Fibroblast of skin of right quadriceps (primary cell): ENCODE measurements at places on chromosomes 7 and 10.

- no peak for DNase-seq
Measured at GRCh38 chr7:144821067-144821466, 14.8 kb downstream of the TPK1 start.

DNA sequence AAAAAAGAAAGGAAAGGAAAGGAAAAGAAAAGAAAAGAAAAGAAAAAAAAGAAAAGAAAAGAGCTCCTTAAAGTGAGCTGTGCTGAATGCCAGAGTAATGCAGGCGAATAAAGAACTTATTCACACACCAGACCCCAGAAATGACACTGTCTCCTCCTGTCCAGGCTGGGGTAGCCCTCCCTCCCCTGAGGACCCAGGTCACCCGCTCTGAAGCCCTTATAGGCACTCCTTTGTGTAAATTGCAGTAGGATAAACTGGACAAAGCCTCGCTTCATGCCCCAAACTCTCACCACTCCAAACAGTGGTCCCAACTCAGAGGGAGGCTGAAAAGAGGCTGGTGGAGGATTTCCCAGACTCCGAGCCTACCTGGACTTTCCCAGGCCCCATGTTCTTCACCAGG lies 46.3 kb downstream of the PKD1L1 start:
- DNase-seq = no peak

DNA sequence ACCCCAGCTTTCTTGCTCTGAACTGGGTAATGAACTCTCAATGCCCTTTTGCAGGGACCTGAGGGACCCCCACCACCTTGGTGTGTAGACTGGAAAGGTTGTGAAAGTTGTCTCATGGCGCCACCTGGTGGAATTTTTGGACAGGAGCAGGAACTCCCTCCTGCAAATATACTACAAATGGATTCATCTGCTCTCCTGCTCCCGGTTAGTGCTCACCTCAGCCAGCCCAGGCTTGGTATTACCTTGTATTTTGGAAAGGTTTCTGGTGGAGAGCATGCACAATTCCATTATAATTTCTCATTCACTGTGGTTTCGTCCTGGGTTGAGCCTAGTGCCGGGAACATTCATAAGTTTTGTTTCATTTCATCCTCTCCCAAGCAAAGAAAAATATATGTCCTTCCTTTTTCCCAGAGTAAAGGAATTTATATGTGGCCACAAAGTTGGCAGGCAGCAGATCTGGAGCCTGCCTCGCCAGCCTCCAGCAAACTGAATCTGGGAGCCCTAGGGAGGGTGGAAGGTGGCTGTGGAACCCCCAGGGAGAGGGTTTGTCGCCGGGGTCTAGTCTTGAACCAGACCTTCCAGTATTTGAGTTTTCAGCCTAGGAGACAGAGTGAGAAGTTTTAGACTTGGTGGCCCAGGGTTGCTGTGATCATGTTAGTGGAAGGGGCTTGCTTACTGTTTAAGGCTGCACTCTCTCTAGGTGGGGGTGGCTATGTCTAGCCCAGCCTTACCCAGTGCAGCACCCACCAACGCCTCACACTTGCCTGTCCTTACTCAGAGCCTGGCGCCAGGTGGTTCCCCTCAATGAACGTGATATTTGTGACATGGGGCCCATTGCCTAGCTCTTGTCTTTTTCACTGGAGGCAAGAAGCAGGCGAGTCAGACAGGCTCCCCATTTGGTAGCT lies 9.5 kb downstream of the FAM241B start:
- peak; percentile 47 for DNase-seq

DNA sequence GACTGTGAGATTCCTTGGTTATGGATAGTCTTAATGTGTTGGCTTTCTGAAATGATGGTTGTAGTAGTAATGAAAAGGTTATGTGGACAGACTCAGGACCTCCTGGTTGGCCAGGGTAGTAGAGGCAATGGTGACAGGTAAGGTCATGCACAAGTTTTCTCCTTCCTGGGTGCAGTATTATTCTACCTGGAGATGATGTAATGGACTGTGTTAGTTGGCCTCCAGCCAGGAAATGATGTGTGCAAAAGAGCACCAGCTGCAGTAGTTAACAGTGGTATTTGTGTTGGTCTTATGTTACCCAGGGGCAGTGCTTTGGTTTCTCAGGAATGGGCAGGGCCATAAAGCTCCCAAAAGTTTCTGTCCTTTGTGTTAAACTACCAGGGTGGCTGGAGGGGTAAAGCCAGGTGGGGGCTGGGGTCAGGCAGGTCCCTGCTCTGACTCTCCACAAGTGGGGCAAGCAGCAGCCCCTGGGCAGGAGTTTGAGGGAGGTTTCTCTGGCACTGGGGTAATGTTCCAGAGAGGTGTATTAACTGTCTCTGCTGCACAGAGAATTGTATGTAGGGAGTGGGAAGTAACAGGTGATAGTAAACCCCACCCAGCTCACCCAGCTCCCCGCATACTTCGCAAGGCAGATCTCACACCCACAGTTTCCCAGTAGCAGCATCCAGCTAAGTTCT lies 36.3 kb downstream of the GPR22 start:
- no peak for DNase-seq

DNA sequence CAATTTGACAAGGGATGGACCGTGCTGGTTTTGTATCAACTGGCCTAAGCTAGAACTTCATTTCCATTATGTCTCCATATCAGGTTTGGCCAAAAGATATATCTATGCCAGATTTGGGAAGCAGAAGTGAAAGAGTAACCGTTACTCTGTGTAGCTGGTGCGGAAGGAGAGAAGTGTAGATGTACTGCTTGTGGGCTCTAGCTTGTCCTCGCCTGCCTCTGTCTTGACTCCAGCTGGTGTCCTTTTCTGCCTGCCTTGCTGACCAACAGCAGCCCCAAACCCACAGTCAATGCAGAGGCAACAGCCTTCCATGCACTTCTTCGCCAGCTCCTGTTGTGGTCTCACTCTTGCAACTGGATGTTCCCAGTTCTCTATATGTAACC lies 128.5 kb downstream of the KIF20B start:
- DNase-seq = no peak

- no peak for DNase-seq
Measured at GRCh38 chr10:6888434-6888833, 308.4 kb upstream of the PRKCQ start.

- DNase-seq = peak; percentile 13
Measured at GRCh38 chr10:48655411-48656240, 29.0 kb upstream of the WDFY4 start.

DNA sequence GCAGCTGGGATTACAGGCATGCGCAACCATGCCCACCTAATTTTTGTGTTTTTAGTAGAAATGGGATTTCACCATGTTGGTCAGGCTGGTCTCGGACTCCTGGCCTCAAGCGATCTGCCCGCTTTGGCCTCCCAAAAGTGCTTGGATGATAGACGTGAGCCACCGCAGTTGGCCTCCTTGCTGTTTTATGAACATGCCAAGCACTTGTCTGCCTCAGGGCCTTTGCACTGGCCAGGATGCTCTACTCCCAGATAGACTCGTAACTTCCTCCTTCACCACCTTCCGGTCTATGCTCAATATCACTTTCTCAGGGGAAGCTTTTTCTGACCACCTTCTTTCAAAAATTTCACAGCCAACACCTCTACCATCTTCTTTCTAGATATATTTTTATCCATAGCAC lies 6.3 kb downstream of the SLC26A5 start:
- no peak for DNase-seq

DNA sequence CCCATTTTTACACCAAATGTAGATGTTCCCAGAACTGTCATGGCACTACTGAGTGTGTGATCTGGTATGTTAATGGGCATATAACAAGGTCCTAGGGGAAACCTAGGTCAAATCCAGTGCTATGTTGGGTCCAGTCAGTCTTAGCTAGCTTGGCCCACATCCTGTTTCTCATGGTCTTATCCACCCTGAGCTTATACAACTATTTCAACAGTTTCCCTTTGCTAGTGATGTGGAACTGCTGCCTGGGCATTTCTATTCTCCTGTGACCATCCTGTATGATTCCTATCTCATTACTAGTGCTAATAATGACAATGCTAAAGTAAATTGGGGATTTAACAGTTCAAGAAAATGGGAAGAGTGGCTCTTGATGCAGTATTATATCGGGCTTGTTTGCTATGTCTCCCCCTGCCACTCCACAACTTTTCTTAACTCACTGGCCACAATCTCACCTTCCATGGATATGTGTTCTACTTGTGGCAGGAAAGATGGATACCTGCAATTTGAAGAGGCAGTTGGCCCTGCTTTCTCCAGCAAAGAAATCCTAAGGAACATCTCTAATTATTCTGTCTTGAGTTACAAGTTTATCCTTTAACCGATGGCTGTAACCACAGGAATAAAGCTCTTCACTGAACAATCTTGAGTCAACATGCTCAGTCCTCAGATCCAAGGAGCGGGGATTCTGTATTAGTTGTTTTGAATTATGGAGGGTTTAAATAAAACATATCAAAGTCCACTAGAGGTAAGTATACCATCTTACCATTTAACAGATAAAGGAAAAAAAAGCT lies 707.8 kb downstream of the XPNPEP1 start:
- no peak for DNase-seq

DNA sequence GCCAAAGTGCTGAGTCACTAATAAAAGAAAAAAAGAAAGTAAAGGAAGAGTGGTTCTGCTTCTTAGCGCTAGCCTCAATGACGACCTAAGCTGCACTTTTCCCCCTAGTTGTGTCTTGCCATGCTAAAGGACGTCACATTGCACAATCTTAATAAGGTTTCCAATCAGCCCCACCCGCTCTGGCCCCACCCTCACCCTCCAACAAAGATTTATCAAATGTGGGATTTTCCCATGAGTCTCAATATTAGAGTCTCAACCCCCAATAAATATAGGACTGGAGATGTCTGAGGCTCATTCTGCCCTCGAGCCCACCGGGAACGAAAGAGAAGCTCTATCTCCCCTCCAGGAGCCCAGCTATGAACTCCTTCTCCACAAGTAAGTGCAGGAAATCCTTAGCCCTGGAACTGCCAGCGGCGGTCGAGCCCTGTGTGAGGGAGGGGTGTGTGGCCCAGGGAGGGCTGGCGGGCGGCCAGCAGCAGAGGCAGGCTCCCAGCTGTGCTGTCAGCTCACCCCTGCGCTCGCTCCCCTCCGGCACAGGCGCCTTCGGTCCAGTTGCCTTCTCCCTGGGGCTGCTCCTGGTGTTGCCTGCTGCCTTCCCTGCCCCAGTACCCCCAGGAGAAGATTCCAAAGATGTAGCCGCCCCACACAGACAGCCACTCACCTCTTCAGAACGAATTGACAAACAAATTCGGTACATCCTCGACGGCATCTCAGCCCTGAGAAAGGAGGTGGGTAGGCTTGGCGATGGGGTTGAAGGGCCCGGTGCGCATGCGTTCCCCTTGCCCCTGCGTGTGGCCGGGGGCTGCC lies at the start of gene IL6:
Gene IL6 (plus strand): TSS at position 294 of the 807 bp plus-strand sequence. CDS start 63 bp downstream, at position 357.
- peak; percentile 92 for DNase-seq

GRCh38 chr7:337567-337951 lies 47.6 kb downstream of the FOXL3 start:
- no peak for DNase-seq

DNA sequence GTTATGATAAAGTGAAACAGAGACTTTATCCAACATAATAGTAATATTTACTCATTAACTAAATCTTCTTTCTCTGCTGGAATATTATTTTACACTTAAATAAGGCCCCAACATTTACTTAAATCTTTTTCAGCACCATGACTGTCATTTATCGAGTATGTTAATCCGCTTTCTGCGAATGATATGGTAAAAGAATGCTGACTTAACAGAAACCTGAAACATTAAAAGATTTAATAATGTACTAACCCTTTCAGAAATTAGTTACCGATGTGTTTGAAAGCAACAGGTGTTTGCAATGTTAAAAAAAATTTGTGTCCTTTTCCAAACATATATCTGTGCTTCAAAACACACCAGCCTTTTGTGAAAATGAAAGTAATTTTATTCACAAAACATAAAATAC lies 190.5 kb downstream of the SKAP2 start:
- DNase-seq = no peak

- peak; percentile 14 for DNase-seq
Measured at GRCh38 chr7:16803881-16804673, 722 bp downstream of the AGR2 start.

DNA sequence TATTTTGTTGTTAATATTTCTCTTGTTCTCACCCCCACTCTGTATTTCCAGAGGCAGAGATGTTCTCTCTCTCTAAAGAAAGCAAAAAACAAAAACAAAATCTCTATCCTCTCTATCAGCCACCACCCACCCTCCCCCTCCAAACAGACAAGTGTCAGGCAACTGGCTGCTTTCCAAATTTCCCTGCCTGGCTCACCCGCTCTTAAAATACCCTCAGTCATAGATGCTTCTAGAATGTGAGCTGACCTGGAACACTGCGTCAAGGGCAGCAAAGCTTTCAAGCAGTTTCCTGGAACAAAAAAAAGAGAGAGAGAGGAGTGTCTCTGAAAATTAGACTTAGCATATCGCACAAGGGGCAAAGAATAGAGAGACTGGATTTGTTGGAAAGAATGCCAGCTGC lies 341.0 kb upstream of the ZMIZ1 start:
- no peak for DNase-seq

- DNase-seq = no peak
Measured at GRCh38 chr7:44085546-44085945, 3.2 kb upstream of the POLM start.

GRCh38 chr10:67782530-67782929 lies 55.5 kb downstream of the DNAJC12 start:
- DNase-seq = no peak

DNA sequence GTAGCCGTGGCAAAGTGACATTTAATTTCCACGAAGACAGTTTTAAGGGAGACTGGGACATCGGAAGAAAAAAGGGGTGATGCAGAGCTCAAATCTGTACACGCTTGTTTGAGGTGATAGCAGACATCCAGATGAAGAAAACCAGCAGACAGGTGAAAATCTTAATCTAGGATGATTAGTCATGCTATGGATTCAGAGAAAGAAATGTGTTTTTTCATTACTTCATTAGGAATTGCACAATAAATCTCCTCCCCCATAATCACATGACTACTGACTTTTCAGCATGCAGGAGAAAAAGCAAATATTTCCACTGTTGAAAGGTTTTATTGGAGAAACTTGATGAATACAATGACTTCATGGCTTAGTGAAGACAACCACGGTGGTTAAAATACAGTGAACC lies 2.5 kb downstream of the NUDT5 start:
- peak; percentile 60 for DNase-seq

DNA sequence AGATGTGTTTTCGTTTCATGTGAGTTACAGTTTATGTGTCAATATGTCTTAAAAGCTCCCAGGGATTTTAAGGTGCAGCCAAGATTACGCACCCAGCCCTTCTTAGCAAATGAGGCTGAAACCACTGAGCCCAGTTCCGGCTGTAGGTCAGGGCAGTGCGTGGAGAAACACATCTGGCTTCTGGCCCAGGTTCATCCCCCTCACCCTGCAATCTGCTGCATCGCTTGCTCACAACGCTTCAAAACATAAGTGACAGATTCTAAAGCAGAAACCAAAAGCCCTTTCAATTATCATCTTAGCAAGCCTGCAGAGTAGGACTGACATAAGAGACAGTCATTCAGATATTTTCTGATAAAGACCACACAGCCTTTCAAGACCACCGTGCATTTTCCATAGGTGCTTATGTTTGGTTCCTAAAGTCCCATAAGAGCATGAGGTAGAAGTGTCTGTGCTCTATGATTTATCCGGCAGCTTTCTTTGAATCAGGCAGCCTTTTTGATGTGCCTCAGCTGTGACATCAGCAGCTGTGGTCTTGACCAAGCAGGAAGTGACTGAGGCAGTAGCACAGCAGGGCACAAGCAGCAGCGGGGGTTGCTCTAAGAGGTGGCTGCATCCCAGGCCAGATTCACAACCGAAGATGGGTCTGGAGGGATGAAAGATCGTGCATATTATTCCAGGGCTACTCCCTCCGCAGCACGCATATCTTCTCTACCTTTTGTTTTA lies 72.1 kb upstream of the LYZL2 start:
- DNase-seq = peak; percentile 57

GRCh38 chr10:24439935-24440334 lies 231.0 kb downstream of the KIAA1217 start:
- DNase-seq = peak; percentile 55

- DNase-seq = no peak
Measured at GRCh38 chr10:96342402-96342801, 16.4 kb downstream of the OPALIN start.
